Stimulated activated CD4-positive, alpha-beta T cell treated with anti-CD3 and anti-CD28 coated beads, TNF-alpha, amount 100 ng/mL, for 4 hours (primary cell): ENCODE measurements at places on chromosomes 16 and 17.
A peak's percentile ranks its signal among the peaks of the same experiment; 100 is the strongest.

- DNase-seq, result no peak
Measured at GRCh38 chr17:1492249-1493206, at the start of gene MYO1C. TSS of gene MYO1C (minus strand) at chr17:1492686. CDS start at chr17:1492487, 199 bp downstream.

DNA sequence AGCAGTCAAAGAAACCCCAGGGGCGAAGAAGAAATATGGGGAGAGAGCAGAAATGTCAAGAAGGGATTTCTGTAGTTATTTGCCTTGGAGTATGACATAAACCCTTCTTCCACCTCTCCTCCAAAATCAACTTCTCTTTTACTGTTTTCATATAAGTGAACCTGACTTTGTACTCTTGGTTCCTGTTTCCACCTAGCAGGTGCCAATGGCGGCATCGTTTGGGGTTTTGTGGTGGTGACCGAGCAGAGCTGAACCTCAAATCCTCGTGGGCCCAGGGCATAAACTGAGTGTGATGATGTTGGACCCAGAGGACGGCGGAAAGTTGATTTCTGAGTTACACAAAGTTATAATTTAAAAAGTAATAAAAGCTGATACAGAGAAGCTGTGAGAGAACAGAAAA is 39.6 kb upstream of the PSMD7 start:
- DNase-seq, result no peak

- DNase-seq, result no peak
Measured at GRCh38 chr16:68287276-68288251, 23.2 kb downstream of the SLC7A6OS start.

GRCh38 chr17:3710951-3711383 is 12.7 kb upstream of the HASPIN start:
- no peak for DNase-seq

DNA sequence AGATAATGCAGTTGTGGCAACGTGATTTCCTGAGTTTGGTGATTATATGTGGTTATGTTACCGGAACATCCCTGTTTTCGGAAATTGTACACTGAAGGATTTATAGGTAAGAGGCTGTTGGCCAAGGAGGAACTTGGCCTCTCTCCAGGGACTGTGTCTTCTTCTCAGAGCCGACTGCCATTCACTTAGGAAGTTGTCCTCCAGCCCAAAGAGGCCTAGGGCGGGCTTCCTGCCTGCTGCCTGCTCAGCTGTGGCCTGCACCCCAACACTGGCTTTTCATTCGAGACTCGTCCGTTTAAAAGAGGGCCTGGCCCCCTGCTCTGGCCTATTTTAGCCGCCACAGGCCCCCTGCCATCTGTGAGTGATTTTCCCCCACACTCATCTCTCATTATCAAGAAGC is 64.3 kb downstream of the ZDHHC7 start:
- no peak for DNase-seq

DNA sequence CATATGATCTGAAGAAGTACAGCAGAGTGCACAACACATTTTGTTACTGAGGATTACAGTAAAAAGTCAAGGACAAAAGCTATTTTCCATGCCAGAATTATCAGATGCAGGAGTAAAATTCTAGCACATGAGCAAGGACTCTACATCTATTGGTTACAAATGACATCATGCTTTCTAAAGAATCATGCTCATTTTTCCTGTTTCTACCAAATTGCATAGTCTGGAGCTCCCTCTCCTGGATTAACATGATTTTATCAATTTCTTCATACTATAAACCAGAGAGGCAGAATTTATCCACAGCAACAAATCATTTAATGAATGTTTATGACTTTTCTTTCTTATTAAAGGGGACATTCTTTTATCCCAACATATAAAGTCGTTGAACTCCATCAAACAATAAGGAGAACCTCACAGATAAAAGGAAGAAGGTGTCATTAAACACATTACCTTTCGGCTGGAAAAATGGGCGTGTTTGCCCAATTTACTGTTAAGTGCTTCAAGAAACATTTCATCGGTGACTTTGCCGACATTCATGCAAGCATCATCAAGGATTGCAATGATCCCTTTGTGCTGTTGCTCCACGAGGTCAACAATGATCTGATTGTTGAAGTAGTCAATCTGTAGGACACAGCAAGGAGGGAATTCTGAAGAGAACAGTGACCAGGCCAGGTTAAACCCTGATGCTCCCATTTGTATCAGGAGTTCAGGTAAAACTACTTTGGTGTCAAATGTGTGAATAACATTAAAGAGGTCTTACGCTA is 121.7 kb downstream of the MYO1D start:
- DNase-seq, result no peak

GRCh38 chr17:82231562-82232321 is 2.9 kb downstream of the SLC16A3 start:
- no peak for DNase-seq

- no peak for DNase-seq
Measured at GRCh38 chr17:68567581-68567980, 33.6 kb downstream of the FAM20A start.

- peak; percentile 46 for DNase-seq
Measured at GRCh38 chr17:2749784-2750181, 331 bp upstream of the CCDC92B start.

GRCh38 chr17:77706938-77707337 is 251.6 kb upstream of the TNRC6C start:
- no peak for DNase-seq

DNA sequence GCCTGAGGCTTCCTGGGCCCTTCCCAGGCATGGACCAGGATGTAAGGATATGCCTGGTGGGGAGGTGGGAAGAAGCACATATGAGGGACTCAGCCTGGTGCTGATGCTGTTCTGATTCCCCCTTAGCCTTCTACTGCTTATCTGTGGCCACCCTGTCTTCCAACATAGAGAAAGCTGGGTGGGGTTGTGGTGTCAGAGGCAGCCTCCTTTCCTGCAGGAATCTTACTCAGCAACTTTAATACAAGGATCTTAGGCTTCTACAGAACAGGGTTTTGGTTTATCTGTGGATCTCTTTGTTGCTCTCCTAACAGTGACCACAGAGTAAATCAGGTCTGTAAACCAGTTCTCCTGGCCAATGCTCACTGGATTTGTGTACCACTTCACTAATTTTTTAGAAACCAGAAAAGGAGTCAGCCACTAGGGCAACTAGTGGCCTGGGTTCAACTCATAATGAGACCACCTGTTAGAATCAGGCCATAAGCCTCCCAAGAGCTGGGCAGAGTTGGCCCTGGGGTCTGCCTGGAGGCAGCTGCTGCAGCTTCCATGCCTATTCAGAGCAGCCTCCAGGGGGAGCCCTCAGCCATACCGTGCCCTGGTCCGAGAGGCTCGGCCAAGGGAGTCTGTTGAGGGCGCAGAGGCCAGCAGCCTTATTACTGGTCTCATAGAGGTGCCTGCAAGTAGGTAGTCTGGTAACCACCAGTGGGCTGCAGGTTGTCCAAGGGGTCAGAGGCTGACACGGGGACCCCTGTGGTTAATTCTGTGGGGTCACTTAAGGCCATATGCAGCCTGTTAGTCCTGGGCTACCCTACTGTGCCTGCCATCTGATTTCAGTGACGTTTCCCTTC is 7.1 kb downstream of the HAS3 start:
- DNase-seq, result no peak
